ENCODE measurements at places on chromosomes 12 and 14.

- no peak for DNase-seq
Measured at GRCh38 chr12:94183708-94184379, 35.5 kb downstream of the PLXNC1 start.

GRCh38 chr12:617304-617915, 45.8 kb downstream of the NINJ2 start:
- DNase-seq: no peak

DNA sequence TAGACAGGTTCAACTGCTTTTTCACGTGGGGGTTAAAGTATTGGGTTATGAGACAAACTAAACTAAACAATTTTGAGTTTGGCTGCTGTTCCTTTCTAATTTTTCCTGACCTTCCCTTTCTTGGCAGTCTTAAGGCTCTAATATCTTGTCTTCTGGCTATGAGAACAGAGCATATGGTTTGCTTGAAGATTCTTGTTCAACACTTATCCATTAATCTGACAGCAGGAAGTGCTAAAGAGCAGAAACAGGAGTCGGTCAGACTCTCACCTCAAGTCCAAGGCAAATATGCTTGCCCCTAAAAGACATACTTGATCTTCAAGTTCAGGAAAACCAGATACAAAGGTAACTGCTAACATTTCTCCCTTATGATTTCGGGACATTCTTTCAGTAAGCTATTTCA, 52.6 kb upstream of the KCNJ8 start:
- DNase-seq: no peak

- no peak for DNase-seq
Measured at GRCh38 chr14:47596860-47597259, 78.5 kb downstream of the MDGA2 start.

DNA sequence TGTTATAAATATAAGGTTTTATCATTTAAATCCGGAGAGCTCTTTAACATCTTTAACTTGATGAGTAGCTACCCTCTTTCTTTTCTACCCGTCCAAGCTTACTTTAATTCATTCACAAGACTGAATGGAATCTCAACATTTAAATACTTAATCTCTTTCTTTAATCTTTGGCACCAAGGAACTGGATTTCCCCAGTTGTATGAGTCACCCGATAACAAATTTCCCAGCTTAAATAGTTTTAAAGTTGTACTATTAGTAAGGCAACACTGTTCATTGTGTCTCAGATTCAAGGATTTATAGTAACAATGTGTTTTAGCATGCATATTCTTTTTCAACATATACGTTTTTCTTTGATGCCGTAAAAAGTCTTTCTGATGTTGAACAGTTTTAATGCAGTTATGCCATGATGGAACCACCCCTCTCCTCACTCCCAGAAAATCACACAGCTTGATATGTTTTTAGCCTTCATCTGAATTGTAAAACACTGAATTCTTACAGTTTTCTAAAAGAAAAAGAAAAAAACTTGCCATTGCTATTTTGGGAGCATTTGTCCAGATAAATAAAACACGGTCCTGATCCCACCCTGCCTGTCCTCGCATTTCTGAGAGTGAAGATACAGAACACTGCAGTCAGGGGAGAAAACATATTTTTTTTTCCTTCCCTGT, 16.0 kb upstream of the LRP6 start:
- no peak for DNase-seq

DNA sequence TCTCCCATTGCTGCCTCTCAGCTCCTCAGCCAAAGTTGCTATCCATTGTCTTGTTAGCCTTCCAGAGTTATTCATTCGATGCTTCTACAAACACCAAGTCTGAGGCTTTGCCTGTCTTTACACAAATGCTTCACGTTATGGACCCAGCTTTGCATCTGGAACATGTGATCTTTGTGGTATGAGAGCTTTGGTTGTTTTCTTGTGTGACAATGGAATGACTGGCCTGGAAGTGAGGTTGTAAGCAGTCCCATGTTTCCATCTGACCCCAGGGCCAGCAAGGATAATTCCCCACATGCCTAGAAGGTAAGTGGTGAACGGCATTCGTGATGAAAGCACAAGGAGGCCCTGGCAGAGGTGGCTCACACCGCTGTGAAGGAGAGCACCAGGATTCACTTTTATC, 866.7 kb upstream of the TMEM132C start:
- DNase-seq: no peak

- DNase-seq: no peak
Measured at GRCh38 chr14:89600950-89601826, 184.2 kb upstream of the FOXN3 start.
